ENCODE measurements at places on chromosomes 7 and 10. TPM values are rescaled to one million over a fixed set of nuclear protein-coding genes. Genes with fewer than 3 reads are reported as not detected.

The GBX1 gene
- total RNA-seq: not detected

The ARID5B gene
- 69.9 TPM for total RNA-seq

The CYP26A1 gene
- total RNA-seq: not detected

The OR2A7 gene
- 14.6 TPM for total RNA-seq

The NXPH1 gene
- total RNA-seq: not detected

The CFAP58 gene
- 1.0 TPM for total RNA-seq

The SPDYE16 gene
- total RNA-seq: not detected

The RBP3 gene
- total RNA-seq: not detected

DNA sequence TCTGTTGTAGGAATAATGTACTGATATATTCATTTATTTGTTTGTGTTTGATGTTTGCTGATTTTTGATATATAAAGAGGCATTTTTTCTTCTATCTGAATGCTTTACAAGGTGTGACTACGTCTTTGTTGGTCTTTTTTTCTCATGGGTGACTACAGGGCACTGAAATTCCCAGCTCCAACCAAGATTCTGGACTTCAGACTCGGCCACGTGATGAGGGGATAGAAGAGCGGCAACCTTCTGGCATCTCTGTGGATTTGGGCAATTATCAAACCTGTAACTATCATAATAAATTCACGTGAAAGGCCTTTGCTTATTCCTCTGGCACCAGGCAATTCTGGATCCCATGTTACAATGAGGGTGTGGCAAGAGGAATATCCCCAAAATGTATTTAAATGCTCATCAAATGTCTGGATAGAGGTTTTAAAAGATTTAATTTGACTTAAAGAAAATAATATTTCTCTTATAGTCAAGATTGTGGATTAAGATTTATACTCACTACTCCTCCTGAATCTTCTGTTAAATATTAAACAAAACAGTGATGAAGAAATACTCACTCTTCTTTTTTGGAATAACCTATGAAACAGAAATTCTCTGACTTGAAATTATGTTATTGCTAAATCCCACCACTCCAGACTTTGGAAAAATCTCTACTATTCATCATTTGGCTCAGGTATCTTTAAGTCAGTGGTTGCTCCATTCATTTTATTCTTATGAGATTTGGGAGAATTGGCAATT, 276.3 kb downstream of the GPR37 start:
- no peak for DNase-seq
- H3K4me3 ChIP-seq: no peak overlapping the region
- no peaks in the 10 kb centered on the region for H3K36me3 ChIP-seq

DNA sequence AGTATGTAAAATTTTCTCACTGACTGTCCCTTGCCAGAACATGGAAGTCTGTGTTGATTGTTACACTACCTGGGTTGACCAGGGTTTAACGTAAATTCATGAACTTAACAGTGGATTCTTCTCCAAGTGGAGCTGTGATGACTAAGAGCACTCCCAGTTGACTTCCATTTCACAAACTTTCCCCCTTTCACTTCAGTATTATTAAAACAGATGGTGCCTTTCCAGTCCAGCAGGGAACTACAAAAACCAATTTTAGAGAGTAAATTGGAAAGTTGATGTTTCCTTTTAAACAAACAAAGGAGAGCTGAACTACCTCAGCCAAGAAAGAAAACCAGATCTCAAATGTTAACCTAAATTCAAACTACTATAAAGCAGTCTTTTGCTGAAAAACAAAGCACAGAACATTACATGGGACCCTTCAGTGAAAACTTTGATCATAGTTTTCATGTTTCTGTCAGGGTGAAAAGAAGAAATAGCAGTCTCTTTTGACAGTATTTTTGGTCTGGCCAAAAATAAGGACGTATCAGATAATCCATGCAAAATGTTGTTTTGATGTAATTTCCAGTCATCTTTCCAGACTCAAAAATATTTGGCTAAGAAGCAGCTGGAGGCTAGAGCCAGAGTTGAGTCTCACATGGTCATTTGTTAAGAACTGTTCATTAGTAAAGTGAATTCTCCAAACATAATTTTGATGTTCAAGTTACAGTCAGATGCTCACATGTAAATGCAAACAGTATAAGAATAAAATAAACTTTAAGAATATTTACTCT, 479.9 kb upstream of the AKR1E2 start:
- no peaks in the 10 kb centered on the region for H3K27me3 ChIP-seq
- H3K4me1 ChIP-seq: peaks cover 21% of the 10 kb centered on the region
- H3K27ac ChIP-seq: peak overlapping the region; percentile 57
- no peak overlapping the region for H3K4me3 ChIP-seq
- no peak for DNase-seq
- no peaks in the 10 kb centered on the region for H3K36me3 ChIP-seq

DNA sequence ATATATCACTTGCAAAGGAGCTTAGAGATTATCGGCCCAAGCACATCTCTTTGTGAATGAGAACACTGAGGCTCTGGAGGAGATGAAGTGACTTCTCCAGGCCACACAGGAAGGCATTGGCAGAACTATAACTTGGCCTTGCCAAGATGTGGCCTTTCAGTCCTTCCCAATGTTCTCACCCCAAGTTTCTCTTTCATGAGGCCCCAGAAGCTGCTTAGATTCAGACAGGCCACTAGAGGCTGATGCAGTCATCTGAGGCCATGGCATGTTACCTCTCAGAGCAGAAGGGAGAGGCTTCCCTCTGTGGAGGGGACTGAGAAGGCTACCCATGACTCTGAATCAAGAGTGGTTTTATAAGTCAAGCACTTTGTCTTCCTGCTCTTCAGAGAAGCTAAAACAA, 1003.7 kb downstream of the LRMDA start:
- no peak overlapping the region for H3K27ac ChIP-seq
- H3K27me3 ChIP-seq: no peaks in the 10 kb centered on the region
- H3K36me3 ChIP-seq: no peaks in the 10 kb centered on the region

- H3K4me3 ChIP-seq: no peak overlapping the region
- no peaks in the 10 kb centered on the region for H3K27me3 ChIP-seq
- no peaks in the 10 kb centered on the region for H3K36me3 ChIP-seq
- no peak overlapping the region for H3K27ac ChIP-seq
- H3K4me1 ChIP-seq: peaks cover 4% of the 10 kb centered on the region
- DNase-seq: no peak
These were observed 312.5 kb upstream of the SEMA3C start for GRCh38 chr7:81231301-81231838.

- H3K4me1 ChIP-seq: no peaks in the 10 kb centered on the region
- no peak for DNase-seq
- no peak overlapping the region for H3K27ac ChIP-seq
- no peak overlapping the region for H3K4me3 ChIP-seq
These were observed 155.5 kb upstream of the IGFBP3 start for GRCh38 chr7:46076527-46076926.

GRCh38 chr10:18254086-18254485, 113.9 kb downstream of the CACNB2 start:
- no peak overlapping the region for H3K4me3 ChIP-seq
- DNase-seq: no peak
- no peak overlapping the region for H3K27ac ChIP-seq
- H3K36me3 ChIP-seq: no peaks in the 10 kb centered on the region

GRCh38 chr7:96152706-96153105, 169.2 kb downstream of the SLC25A13 start:
- no peak for DNase-seq
- peaks cover 36% of the 10 kb centered on the region for H3K36me3 ChIP-seq
- no peak overlapping the region for H3K4me3 ChIP-seq

GRCh38 chr10:50407076-50407801, 155.9 kb upstream of the ASAH2 start:
- H3K27ac ChIP-seq: no peak overlapping the region
- peaks cover 6% of the 10 kb centered on the region for H3K4me1 ChIP-seq
- DNase-seq: no peak
- H3K4me3 ChIP-seq: no peak overlapping the region

- no peak overlapping the region for H3K4me3 ChIP-seq
- H3K27ac ChIP-seq: no peak overlapping the region
- peaks cover 33% of the 10 kb centered on the region for H3K27me3 ChIP-seq
- no peaks in the 10 kb centered on the region for H3K4me1 ChIP-seq
These were observed 52.7 kb downstream of the FIGNL1 start for GRCh38 chr7:50397320-50397970.

DNA sequence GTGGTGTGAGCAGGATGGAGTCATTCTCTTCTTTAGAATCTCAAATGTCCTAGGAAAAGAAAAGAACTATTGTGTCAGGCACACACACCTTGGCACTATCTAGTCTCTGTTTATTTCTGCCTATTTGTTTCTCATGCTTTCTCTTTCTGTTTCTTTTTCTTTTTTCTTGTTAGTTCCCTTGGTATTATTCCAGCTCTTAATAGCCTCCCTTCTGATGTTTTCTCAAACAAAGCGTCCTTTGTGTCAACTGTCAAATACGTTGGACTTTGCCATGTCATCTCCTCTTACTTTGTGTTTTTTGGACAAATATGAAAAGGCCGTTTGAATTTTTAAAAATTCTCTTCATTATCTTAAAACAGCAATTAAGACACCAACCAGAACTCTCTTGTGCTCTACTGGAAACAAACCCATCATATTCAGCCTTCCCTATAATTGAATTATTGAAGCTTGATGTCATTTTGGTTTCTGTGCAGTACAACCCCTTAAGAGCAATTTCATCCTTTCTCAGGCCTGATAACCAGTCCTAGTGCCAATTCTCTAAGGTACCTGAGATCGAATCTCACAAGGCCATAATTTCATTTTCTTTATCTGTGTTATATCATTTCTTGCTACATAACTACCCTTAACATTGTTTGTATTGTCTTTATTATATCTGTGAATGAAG, 497.8 kb upstream of the NRP1 start:
- H3K4me3 ChIP-seq: no peak overlapping the region
- H3K27ac ChIP-seq: no peak overlapping the region
- H3K27me3 ChIP-seq: no peaks in the 10 kb centered on the region

DNA sequence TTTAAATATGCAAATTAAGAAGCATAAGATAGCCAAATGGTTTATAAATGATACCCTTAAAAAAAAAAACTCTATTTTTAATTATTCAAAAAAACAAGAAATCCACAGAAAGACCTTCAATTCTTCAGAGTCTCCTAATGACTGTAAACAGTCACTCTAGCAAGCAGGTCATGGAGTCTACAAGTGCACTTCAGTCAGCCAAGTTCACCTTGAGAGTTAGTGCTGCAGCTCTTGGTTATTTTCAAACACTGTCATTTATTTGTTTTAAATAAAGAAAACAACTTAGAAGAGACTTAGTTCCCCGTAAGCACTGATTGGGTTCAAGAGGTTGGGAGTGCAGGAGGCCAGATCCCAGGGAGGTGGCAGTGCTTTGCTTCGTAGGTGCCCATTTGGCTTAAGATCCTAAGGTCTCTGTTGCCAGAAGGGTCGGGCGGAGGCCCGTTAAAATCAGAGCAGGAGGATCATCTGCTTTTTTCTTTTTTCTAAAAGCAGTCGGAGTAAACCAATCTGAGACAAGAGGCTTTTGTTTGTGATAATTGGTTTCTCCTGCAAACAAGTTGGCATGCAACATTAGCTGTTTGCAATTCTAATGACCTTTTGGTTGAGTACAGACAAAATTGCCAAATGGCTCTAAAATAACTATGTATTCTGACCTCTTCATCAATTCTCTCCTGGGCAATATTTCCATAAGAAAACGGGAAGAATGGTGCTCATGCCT, 86.4 kb upstream of the ELMO1 start:
- H3K36me3 ChIP-seq: no peaks in the 10 kb centered on the region
- peaks cover 12% of the 10 kb centered on the region for H3K4me1 ChIP-seq
- H3K4me3 ChIP-seq: no peak overlapping the region
- no peak overlapping the region for H3K27ac ChIP-seq

GRCh38 chr10:49364747-49365146, 31.1 kb downstream of the DRGX start:
- no peak overlapping the region for H3K4me3 ChIP-seq
- peaks cover 3% of the 10 kb centered on the region for H3K27me3 ChIP-seq
- H3K4me1 ChIP-seq: peaks cover 10% of the 10 kb centered on the region
- no peak overlapping the region for H3K27ac ChIP-seq
- no peaks in the 10 kb centered on the region for H3K36me3 ChIP-seq

- H3K36me3 ChIP-seq: no peaks in the 10 kb centered on the region
- no peaks in the 10 kb centered on the region for H3K4me1 ChIP-seq
- no peak overlapping the region for H3K27ac ChIP-seq
- H3K4me3 ChIP-seq: no peak overlapping the region
These were observed 244.9 kb upstream of the LRRTM3 start for GRCh38 chr10:66680886-66681285.
